ENCODE measurements at places on chromosomes 4 and X.

GRCh38 chr4:143260750-143261149 lies 75.9 kb upstream of the GAB1 start:
- DNase-seq, result no peak

- DNase-seq, result no peak
Observed at GRCh38 chr4:7108660-7109059, 40.8 kb upstream of the GRPEL1 start.

GRCh38 chrX:1679238-1679637 lies 64.4 kb downstream of the ASMT start:
- no peak for DNase-seq

- no peak for DNase-seq
Observed at GRCh38 chr4:4853371-4853823, 6.1 kb upstream of the MSX1 start.

- DNase-seq, result no peak
Observed at GRCh38 chr4:148396986-148397673, 45.1 kb downstream of the NR3C2 start.

- no peak for DNase-seq
Observed at GRCh38 chr4:8818063-8818881, 53.4 kb downstream of the HMX1 start.
